ENCODE measurements at places on chromosomes 7 and 10.

- DNase-seq: no peak
Observed at GRCh38 chr10:133270204-133270603, 6.5 kb downstream of the ADAM8 start.

DNA sequence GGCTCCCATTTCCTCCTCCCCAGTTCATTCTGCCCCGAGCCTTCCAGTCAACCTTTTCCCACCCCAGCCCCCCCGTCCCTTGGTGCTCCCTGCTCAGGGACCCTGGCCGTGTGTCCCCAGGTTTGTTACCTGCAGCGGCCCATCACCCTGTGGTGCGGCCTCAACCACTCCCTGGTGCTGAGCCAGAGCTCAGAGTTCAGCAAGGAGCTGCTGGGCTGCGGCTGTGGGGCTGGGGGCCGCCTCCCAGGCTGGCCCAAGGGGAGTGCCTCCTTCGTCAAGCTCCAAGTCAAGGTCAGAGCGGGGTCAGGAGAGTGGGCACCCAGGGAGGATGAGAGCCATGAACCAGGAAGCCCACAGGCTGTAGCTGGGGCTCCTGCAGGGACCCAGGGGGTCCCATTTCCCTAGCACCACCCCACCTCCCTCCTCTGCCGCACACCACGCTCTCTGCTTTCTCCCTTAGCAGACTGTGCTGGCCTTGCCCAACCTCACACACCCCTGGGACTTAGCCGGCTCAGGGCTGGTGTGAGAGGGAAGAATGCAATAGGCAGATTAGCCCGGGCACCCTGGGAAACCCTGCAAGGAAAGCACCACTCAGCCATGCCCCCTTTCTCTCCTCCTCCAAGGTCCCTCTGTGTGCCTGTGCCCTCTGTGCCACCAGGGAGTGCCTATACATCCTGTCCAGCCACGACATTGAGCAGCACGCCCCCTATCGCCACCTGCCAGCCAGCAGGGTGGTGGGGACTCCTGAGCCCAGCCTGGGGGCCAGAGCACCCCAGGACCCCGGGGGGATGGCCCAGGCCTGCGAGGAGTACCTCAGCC, 2.0 kb upstream of the PCOLCE start:
- no peak for DNase-seq

GRCh38 chr10:78039743-78040142, 6.1 kb downstream of the RPS24 start:
- no peak for DNase-seq

- no peak for DNase-seq
Observed at GRCh38 chr10:22534849-22535604, 179.4 kb downstream of the PIP4K2A start.

Measured in fibroblast of skin of abdomen (primary cell).